Metanephros (tissue), 2 donors: ENCODE measurements at places on chromosomes 5 and 9. TPM values are rescaled to one million over a fixed set of nuclear protein-coding genes. Genes with fewer than 3 reads are reported as not detected.

Gene OSTF1
- total RNA-seq, result 21.3 TPM

Gene SPATA31D4
- not detected for total RNA-seq

Gene MYOZ3
- 10.7 TPM for total RNA-seq

Gene DBH
- total RNA-seq, result 1.1 TPM

Gene TMEM203
- 32.5 TPM for total RNA-seq

Gene DMRT3
- total RNA-seq, result 0.58 TPM

Gene SLC9A3
- 44.5 TPM for total RNA-seq

Gene CNTNAP3B
- 16.5 TPM for total RNA-seq

Gene TAF11L5
- not detected for total RNA-seq

Gene PRRC1
- total RNA-seq, result 42.9 TPM

Gene TAF1L
- total RNA-seq, result not detected

Gene GOLM1
- 57.7 TPM for total RNA-seq

Gene TSSK1B
- total RNA-seq, result 0.70 TPM

Gene TNFSF15
- 5.8 TPM for total RNA-seq

Gene DIPK1B
- 39.6 TPM for total RNA-seq

Gene KLHL3
- total RNA-seq, result 22.9 TPM

Gene PPP3R2
- 0.23 TPM for total RNA-seq

Gene PGM5
- total RNA-seq, result 54.2 TPM

Gene PLEKHG4B
- total RNA-seq, result 10.0 TPM

Gene COL5A1
- 192 TPM for total RNA-seq

Gene SPATA31A3
- total RNA-seq, result not detected

Gene CDH12
- total RNA-seq, result 4.7 TPM

Gene NMUR2
- total RNA-seq, result 0.12 TPM

Gene ENDOG
- total RNA-seq, result 20.0 TPM

Gene ACOT12
- 1.3 TPM for total RNA-seq

Gene MEGF10
- 5.7 TPM for total RNA-seq

Gene RNF208
- 4.1 TPM for total RNA-seq

Gene IL4
- total RNA-seq, result not detected

Gene LOX
- 17.2 TPM for total RNA-seq

Gene PTGR1
- 152 TPM for total RNA-seq

Gene PRDM9
- total RNA-seq, result not detected
